Stimulated activated CD4-positive, alpha-beta T cell treated with anti-CD3 and anti-CD28 coated beads, Interleukin-1b, Interleukin-23, amount 100 ng/mL, for 24 hours (primary cell): ENCODE measurements at places on chromosomes 1 and 21.

DNA sequence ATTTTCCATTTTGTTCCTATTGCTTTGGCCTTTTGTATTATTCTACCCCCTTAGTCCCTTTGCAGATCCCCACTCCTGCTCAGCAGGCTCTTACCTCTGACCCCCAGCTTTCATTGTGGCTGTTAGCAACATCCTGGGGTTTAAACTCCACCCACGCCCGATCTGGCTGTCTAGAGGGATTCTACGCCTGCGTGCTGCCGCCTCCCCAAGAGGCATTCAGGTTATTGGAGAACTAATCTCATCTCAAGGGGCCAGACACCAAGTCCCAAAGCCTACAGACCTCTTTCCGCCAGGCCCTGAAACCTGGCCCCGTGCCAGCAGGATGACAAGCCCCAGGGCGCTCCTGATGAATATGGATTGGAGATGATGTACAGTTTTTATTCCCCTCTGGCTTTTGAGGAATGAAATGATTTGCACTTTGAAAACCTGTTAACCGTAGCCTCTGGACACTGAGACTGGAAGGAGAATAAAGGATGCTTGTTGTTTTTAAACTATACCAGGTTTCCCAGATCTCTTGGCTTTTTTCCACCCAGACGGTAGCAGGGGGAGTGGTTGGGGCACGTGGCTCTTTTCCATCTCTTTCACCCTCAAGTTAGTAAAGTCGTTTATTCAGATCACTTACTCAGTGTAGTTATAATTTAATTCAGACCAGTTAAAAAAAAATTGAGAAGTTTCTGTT lies 14.5 kb upstream of the IKBKE start:
- DNase-seq = no peak

GRCh38 chr21:35475009-35475408 lies 425.9 kb upstream of the RUNX1 start:
- DNase-seq = no peak

GRCh38 chr1:152941037-152941711 lies 5.8 kb upstream of the SPRR5 start:
- no peak for DNase-seq

GRCh38 chr1:197180252-197180878 lies 33.9 kb upstream of the ASPM start:
- DNase-seq = no peak

GRCh38 chr1:211524521-211524920 lies 32.6 kb upstream of the RD3 start:
- no peak for DNase-seq

DNA sequence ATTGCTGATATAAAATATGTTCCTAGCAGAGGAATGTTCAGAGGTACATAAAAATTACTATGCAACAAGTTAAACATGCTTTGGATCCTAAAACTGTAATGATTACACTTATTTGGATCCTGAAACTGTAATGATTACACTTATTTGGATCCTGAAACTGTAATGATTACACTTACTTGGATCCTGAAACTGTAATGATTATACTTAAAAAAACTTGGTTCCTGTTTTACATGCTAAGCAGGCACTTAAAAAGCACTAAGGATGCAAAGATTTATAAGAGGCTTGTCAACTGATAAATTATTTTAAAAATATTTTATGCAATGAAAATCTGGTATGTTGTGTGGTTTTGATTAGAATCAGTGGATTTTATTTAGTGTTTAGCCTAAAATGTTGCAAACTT lies 47.7 kb downstream of the ZNHIT6 start:
- DNase-seq = no peak

DNA sequence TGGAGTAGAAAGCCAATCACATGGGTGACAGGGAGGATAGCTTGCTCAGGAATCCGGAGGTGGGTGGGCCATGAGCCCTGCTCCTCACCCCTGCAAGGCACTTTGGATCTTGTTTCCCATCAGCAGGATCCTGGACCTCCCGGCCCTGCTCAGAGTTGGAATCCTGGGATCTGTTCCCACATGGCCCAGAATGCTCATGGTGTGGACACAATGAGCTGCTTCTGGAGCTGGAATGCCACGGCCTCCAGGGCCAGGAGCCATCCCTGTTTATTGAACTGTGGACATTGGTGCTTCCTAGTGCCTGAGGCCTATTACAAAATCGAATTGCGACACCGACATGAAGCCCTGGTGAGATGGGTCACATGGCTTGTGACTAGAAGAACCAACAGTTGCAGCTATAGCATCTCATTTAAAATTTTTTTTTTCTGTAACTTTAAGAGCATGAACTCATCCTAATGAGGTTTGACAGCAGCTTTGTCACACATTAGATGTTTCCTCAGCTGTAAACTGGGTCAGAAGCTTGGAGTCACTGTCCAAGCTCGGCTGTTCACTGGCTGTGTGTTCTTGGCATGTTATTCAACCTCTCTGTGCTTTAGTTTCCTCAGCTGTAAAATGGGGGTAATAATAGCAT lies 40.4 kb upstream of the GOLT1A start:
- DNase-seq = no peak

DNA sequence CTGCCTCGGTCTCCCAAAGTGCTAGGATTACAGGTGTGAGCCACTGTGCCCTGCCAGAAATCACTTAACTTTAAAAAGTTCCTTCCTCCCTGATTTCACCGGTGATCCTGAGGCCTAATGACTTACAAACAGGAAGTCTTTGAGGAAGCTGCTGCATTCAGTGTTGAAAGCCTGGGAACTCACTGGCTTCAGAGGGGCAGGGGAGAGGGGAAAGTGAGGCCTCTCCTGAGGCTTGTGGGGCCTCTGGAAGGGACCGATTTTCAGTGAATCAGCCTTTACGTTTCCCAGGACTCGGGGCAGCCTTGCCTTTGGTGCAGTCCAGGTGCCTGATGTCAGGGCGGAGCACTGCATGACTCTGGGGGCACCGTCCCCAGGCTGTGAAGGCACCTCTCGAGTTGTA lies 30.1 kb upstream of the ARHGEF10L start:
- DNase-seq = no peak

DNA sequence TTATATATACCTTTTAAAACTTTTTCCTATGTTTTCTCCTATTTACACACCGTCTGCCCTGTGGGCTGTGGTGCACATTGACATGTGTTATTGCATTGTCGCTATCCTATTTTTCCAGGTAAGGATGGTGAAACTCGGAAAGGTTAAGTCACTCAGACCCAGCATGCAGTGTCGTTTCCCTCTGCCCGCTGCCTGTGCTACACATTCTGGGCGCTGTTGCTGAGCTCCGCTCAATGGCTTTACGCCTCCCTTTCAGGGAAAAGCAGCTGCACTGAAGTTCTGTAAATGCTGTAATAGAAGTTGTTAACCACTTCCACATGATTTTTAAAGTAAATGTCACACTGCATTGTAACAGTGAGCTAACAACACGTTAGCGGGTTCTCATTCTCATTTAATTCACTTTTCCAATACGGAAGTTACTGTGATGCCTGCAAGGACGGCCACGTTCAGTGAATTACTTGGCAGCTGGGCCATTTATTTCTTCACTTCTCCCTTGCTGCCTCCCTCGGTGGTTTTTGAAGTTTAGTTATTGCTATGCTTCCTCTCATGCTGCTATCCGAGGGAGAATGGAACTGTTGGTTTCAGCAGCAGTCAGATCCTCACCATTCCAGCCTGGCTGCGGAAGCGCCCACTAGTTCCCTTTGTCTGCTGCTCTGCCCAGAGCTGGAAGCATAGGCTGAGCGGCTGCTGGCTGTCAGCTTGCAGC lies 288.7 kb downstream of the SPATA17 start:
- DNase-seq = no peak

GRCh38 chr1:18132711-18133541 lies 25.3 kb downstream of the IGSF21 start:
- no peak for DNase-seq

GRCh38 chr1:78370356-78370755 lies 120.4 kb upstream of the PTGFR start:
- DNase-seq = no peak

GRCh38 chr1:72366466-72366865 lies 84.1 kb upstream of the NEGR1 start:
- DNase-seq = no peak

DNA sequence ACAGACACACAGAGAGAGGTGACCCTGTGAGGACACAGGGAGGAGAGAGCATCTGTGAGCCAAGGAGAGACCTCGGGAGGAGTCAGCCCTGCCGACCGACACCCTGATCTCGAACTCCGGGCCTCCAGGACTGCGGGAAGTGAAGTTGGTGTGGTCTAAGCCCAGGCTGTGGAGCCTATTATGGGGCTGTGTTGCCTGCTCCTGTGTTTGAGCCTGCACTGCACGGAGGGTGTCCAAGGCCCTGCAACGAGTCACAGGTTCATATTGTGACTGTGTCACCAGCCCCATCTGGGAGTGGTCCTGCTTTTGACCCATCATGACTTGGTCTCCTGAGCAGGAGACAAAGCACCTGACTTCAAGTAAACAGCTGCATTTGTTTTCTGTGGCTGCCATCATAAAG lies 186.0 kb upstream of the AJAP1 start:
- DNase-seq = no peak

- no peak for DNase-seq
These were observed 1.4 kb downstream of the EIF4G3 start for GRCh38 chr1:21175324-21175669.

- no peak for DNase-seq
These were observed 17.6 kb downstream of the FAM177B start for GRCh38 chr1:222754366-222755139.

- no peak for DNase-seq
These were observed 24.8 kb downstream of the JAK1 start for GRCh38 chr1:64941461-64942117.

GRCh38 chr1:240967070-240967724 lies 355.2 kb upstream of the GREM2 start:
- DNase-seq = no peak

GRCh38 chr1:173257805-173258204 lies 50.7 kb upstream of the TNFSF4 start:
- DNase-seq = no peak

- no peak for DNase-seq
These were observed 30.7 kb downstream of the CD58 start for GRCh38 chr1:116540088-116540487.

GRCh38 chr1:17330856-17331255 lies 22.9 kb downstream of the PADI4 start:
- DNase-seq = no peak

- DNase-seq = no peak
These were observed 150.9 kb upstream of the ZRANB2 start for GRCh38 chr1:71231751-71232150.

- no peak for DNase-seq
These were observed 71.4 kb upstream of the ZBTB40 start for GRCh38 chr1:22380024-22380785.

- DNase-seq = no peak
These were observed 238.5 kb downstream of the LTN1 start for GRCh38 chr21:28754127-28754611.

DNA sequence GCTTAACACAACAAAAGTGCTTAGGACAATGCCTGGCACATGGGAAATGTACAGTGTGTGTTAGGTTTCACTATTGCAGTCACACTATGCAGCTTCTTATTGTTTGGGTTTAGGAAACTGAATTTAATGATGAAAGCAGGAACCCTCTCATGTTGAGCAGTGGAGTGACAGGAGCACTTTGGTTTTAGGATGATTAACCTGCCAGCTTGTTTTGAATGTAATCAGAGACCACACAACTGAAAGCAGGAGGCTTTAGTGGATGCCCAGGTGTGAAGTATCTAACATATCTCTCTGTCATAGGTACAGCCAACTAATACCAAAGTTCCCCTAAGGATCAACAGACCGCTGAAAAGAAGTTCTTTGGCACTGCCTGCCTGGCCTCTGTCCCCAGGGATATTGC lies 406.9 kb upstream of the USP24 start:
- DNase-seq = no peak

- DNase-seq = no peak
These were observed 3.9 kb upstream of the PRKCZ start for GRCh38 chr1:2046174-2046917.

DNA sequence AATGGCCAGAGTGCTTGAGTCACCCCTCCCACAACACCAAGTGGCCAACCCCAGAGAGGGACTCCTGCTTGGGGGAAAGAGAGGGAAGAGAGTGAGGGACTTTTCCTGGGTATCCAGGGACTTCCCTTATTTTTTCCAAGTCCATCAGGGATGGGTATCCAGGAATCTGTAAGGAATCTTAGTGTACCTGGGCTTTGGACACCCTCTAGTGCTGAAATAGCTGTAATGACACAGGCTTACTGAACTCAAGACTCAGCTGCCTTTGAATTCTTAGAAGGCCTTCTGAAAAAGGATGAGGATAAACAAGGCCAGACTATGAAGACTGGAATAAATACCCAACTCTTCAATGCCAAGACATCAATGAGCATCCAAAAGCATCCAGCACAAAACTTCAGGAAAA lies 12.0 kb downstream of the TSHB start:
- DNase-seq = no peak

GRCh38 chr1:50139339-50140181 lies 30.8 kb downstream of the ELAVL4 start:
- DNase-seq = no peak

DNA sequence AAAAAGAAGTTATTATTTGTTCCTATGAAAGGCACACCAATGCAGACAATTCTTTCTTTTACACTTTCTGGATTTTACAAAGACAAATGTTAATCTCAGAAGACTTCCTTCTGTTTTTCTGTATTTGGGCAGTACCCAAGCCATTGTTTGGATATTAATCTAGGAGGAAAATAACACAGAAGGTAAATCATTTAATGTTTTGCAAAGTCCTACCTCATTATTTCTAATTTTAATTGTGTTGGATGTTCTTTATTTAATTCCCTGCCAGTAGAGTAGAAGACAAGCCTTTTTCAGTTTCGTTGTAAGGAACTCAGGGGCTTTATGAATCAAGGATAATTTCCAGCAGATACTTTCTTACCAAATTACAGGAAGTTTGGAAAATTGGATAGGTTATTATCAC lies 118.3 kb downstream of the VPS13D start:
- DNase-seq = no peak

GRCh38 chr1:226111883-226112261 lies 49.4 kb downstream of the H3-3A start:
- no peak for DNase-seq

DNA sequence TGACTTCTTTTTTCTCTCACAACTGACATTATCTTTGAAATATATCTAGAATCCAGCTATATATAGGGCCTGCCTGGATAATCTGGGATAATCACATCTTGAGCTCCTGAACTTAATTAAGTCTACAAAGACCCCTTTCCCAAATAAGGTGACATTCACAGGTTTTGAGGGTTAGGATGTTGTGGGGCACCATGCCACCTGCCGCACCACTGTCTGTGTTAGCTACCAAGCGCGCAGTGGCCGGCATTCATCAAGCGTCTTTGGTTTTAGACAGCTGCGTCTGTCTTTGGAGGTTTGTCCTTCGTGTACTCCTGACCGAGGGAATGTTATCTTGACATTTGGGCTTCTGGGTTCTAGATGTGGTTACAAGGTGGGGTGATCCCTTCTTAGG lies 7.5 kb downstream of the TRAPPC10 start:
- no peak for DNase-seq
